Naive thymus-derived CD8-positive, alpha-beta T cell (primary cell): ENCODE measurements at places on chromosomes 1 and 21. TPM values are rescaled to one million over a fixed set of nuclear protein-coding genes. Genes with fewer than 3 reads are reported as not detected.

- no peak for DNase-seq
These were observed 31.2 kb upstream of the PALMD start for GRCh38 chr1:99614728-99615127.

DNA sequence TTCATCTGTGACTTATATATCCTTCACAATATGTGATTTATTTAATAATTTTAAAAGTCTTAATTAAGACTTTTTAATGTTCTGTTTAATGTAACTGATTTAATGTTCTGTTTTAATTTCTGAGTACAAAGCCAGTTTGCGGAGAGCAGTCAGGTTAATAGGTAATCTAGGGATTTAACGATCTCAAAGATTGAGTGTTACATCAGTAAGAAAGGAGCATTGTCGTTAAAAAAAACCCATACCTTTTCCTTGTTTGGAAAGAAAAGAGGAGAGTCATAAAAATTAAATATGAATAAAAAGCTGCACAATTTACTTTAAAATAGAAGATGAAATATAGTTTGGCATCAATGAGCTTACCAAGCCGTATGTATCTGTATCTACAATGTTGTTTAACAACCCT lies 621.4 kb downstream of the KIF26B start:
- DNase-seq = no peak

The ERICH3 gene
- not detected for polyA plus RNA-seq

GRCh38 chr1:156200044-156200443 lies 6.1 kb downstream of the SLC25A44 start:
- no peak for DNase-seq

DNA sequence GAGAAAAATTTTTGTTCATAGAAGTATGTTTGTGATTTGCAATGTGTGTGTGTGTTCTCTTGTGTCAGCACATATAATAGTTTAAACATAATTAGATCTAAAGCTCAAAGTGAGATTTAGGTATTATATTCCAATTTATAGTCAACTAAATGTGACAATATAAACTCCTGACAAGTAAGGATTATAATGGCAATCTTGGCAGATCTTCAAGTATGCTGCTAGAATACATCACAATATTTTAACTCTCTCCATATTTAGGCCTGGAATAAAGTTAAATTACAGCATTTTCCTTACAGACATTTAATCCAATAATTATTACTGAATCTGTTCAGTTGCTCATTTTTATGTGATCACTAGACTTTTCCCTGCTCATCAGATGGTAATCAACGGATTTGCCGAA lies 65.8 kb downstream of the LYPLAL1 start:
- no peak for DNase-seq

- peak; percentile 68 for DNase-seq
These were observed 127.4 kb upstream of the DPYD start for GRCh38 chr1:98048244-98048643.

DNA sequence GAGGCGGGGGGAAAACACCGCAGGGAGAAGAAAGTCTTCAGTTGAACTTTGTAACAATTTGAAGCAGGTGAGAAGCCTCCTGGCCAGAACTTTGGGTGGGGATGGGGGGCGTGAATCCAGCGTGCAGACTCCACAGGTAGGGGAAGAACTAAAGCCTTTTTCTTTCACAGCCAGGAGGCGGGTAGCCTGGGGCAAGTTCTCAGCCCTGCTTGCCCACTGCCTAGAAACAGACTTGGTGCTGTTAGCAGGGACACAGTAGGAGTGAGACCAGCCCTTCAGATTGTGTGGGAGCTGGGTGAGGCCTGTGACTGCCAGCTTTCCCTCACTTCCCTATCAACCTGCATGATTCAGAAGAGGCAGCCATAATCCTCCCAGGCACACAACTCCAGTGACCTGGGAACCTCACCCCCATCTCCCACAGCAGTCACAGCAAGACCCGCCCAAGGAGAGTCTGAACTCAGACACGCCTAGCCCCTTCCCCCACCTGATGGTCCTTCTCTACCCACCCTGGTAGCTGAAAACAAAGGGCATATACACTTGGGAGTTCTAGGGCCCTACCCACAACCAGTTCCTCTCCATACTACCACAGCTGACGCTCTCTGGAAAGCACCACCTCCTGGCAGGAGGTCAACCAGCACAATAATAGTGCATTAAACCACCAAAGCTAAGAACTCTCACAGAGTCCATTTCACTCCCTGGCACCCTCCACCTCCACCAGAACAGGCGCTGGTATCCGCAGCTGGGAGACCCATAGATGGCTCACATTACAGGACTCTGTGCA lies 83.5 kb upstream of the CDC42BPA start:
- no peak for DNase-seq

The DMBX1 gene
- not detected for polyA plus RNA-seq

DNA sequence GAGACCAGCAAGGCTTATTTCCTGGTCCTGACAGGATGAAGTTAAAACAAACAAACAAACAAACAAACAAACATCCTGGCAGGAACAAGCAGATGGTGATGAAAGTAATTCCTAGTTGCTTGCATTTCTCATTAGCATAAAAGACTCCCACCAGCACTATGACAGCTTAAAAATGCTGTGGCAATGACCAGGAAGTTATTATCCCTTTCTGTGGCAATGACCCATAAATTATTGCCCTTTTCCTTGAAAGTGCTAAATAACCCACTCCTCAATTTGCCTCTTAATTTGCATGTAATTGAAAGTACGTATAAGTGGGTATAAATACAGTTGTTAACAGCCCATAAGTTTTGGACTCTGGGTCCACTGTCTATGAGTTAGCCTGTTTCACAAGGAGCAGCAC lies 727.6 kb upstream of the NEGR1 start:
- DNase-seq = no peak

The CLCA1 gene
- not detected for polyA plus RNA-seq

DNA sequence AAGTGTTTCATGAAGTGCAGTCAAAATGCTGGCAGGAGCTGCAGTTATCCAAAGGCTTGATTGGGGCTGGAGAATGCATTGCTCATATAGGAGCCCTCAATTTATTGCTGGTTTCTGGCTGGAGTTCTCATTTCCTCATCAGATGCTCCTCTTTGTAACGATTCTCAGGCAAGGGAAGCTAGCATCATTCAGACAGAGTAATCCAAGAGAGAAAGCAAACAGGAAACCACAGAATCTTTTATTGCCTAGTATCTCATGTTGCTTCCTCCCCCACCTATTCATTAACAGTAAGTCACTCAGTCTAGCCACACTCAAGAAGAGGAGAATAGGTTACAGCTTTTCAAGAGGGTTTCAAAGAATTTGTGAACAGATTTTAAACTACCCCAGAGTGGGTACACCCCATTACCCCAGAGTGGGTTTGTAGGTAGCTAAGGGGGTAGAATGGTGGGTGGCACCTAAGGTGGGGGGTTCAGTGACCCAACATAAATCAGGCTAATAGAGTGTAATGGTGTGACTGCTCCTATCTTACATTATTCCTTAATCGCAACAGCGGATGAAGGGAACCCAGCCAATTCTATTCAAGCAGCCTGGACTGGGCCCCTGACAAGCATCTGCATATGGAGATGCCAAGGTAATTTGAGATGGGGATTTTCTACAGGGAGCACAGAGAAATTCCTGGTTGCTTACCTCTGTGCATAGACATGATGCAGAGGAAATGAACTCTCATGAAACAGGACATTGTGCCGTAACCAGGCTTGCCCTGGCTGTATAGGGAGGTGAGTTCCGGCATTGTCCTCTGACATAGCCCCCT lies 67.1 kb downstream of the KCNJ15 start:
- no peak for DNase-seq

GRCh38 chr21:31768710-31769109 lies 36.8 kb upstream of the SCAF4 start:
- DNase-seq = no peak

The OLFML2B gene
- not detected for polyA plus RNA-seq

The SYCP1 gene
- polyA plus RNA-seq = not detected

DNA sequence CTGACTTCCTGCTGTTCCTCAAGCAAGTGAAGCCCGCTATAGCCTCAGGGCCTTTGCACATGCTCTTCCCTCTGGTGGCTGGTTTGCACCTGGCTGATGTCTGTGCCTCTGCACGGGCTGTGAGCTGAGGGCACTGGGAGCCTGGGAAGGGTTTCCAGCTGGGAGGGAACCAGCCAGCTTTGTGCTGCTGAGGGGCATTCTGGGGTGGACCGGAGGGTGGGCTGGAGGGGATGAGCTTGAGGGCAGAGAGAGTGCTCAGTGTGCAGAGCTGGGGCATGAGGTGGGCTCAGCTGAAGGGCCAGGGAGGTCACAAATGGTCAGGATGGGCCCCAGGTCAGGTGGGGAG lies 305.7 kb downstream of the MATN1 start:
- DNase-seq = no peak

DNA sequence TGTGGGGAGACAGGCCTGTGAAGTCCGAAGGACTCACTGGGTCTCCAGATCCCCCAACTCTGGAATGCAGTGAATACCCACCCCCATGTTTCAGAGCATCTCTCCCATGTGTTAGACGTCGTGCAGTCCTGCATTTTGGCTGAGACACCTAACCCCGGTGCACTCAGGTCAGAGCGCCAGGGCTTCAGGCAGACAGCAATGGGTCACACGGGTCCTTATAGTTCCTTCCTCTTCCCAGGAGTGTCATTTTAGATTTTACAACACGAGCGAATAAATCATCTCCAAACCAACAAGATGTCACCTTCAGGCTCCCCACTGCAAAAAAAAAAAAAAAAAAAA lies 5.1 kb downstream of the PRRX1 start:
- no peak for DNase-seq

- no peak for DNase-seq
These were observed 90.8 kb downstream of the USH2A start for GRCh38 chr1:216332462-216332861.

GRCh38 chr1:203899353-203899716 lies 37.9 kb downstream of the SNRPE start:
- no peak for DNase-seq

DNA sequence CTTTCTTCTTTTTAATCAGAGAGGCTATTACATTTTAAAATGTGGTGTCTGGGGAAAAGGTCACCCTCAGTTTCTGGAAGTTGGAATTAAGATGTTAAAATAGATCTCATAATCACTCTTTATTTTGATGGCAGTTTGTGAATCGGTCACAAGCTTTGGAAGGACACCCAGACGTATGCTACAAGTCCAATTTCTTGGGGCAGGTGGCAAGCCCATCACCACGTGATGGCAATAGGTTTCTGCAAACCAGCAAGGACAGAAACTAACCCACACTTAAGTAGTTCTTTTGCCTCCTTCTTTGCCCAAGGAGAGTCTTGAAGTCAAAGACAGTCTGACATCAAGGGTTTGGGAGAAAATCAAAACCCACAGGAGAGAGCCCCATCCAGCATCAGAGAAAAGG lies 72.9 kb downstream of the C1orf87 start:
- DNase-seq = no peak

The PRSS38 gene
- not detected for polyA plus RNA-seq

- no peak for DNase-seq
These were observed 3.2 kb upstream of the TTLL10 start for GRCh38 chr1:1170215-1171091.

- no peak for DNase-seq
These were observed 7.9 kb upstream of the TIPRL start for GRCh38 chr1:168170564-168171508.

GRCh38 chr1:231335663-231336602 lies 1.7 kb downstream of the EXOC8 start:
- no peak for DNase-seq

DNA sequence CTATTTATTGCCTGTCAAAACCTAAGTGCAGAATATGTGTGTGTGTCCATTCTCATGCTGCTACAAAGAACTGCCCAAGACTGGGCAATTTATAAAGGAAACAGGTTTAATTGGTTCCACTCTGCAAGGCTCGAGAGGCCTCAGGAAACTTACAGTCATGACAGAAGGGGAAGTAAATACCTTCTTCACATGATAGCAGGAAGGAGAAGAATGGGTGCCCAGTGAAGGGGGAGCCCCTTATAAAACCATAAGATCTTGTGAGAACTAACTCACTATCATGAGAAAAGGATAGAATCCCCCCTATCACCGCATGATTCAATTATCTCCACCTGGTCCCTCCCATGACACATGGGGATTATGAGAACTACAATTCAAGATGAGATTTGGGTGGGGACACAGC lies 300.7 kb upstream of the SNX7 start:
- DNase-seq = no peak
